ENCODE measurements at places on chromosomes 12 and 14.

- DNase-seq: peak; percentile 14
Observed at GRCh38 chr14:26765768-26766520, 168.1 kb upstream of the NOVA1 start.

DNA sequence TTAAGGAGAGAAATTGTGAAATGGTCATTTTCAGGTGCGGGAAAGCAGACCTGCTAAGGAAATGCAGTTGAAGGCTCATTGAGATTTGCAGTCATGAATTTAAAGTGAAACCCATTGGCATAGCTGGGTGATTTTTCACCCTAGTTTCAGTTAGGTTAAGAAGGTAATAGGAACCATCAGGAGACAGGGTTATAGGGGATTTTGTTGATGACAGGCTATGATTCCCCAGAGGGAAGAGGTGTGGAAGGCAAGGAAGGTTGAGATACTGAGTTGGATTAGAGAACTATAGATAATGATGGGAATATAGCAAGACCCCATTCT, 22.7 kb upstream of the BMAL2 start:
- no peak for DNase-seq

- DNase-seq: no peak
Observed at GRCh38 chr12:88985011-88985410, 367.3 kb downstream of the DUSP6 start.

GRCh38 chr12:110280392-110280778, 662 bp upstream of the ATP2A2 start:
- DNase-seq: peak; percentile 35

- DNase-seq: no peak
Observed at GRCh38 chr12:43069768-43070221, 480.2 kb upstream of the PRICKLE1 start.

GRCh38 chr14:39033371-39033770, 69.7 kb downstream of the SEC23A start:
- DNase-seq: no peak

DNA sequence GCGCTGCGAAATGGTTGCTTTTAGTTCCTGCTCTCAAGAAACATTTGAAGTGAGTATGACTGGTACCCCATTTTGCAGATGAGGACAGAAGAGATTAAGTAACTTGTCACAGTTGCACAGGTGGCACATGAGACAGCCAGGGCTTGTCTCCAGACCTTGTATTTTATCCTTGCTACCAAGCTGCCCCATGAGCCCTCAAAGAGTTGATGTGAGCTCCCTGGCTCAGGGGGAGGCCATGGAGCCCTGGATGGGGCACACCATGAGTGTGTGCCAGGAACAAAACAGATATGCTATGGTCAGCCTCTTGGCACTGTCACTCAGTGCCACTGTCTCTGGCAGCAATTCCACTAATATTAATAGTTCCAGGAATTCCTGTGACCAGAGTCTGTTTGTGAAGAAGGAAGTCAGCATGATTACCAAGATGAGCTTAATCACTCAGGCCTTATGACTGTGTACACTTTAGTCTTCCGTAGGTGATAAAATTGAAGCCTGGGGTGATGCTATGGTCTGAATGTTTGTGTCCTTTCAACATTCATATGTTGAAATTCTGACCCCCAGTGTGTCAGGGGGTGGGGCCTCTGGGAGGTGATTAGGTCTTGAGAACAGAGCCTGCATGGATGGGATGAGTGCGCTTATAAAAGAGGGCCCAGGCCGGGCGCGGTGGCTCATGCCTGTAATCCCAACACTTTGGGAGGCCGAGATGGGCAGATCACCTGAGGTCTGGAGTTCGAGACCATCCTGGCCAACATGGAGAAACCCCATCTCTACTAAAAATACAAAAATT, 806.8 kb downstream of the AACS start:
- DNase-seq: no peak

DNA sequence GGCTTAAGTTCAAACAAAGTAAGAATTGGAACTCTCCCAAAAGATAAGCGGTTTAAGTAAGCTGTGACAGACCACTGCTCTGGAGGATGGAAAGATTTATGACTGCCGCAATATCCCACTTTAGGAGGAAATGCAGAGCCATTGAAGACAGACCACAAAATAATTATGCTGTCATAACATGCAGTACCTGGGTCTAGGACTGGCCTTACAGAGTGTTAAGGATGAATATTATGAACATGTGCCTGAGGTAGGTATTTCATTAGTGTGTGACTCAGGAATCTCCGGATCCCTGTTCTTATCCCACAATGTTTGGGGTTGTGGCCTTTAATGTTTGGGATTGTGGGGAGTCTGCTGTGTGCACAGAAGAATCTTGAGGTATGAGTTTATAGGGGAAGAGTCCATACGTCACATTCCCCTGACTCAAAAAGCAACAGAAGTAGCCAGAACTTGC, 114.9 kb downstream of the SAMD4A start:
- DNase-seq: no peak

GRCh38 chr12:2190896-2191533, 138.2 kb downstream of the CACNA1C start:
- no peak for DNase-seq

DNA sequence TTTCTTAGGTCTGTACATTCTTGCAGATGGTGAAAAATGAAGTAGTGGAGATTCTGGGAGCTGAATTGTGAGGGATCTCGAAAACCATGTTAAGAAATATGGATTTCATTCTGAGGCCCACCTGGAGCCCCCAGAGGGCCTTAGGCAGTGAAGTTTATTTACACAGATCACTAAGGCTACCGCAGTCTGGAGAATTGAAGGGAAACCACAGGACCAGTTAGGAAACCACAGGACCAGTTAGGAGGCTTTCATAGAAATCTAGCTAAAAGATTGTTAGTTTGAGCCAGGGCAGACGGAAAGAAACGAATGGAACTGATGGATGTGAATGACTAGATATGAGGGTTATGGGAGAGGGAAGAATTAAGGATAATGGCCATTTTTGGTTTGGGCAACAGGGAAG, 7.2 kb downstream of the CBLN3 start:
- no peak for DNase-seq

- no peak for DNase-seq
Observed at GRCh38 chr14:105180592-105181548, at the start of gene NUDT14. TSS of gene NUDT14 (minus strand) at chr14:105181312. CDS start at chr14:105181209, 103 bp downstream.

- DNase-seq: no peak
Observed at GRCh38 chr12:111445726-111446581, 40.2 kb downstream of the SH2B3 start.

GRCh38 chr12:29691161-29691854, 92.4 kb downstream of the TMTC1 start:
- DNase-seq: peak; percentile 90

- DNase-seq: peak; percentile 62
Observed at GRCh38 chr12:7113389-7113871, 4.4 kb upstream of the C1RL start.

- no peak for DNase-seq
Observed at GRCh38 chr12:118073768-118074167, 12.8 kb upstream of the WSB2 start.

DNA sequence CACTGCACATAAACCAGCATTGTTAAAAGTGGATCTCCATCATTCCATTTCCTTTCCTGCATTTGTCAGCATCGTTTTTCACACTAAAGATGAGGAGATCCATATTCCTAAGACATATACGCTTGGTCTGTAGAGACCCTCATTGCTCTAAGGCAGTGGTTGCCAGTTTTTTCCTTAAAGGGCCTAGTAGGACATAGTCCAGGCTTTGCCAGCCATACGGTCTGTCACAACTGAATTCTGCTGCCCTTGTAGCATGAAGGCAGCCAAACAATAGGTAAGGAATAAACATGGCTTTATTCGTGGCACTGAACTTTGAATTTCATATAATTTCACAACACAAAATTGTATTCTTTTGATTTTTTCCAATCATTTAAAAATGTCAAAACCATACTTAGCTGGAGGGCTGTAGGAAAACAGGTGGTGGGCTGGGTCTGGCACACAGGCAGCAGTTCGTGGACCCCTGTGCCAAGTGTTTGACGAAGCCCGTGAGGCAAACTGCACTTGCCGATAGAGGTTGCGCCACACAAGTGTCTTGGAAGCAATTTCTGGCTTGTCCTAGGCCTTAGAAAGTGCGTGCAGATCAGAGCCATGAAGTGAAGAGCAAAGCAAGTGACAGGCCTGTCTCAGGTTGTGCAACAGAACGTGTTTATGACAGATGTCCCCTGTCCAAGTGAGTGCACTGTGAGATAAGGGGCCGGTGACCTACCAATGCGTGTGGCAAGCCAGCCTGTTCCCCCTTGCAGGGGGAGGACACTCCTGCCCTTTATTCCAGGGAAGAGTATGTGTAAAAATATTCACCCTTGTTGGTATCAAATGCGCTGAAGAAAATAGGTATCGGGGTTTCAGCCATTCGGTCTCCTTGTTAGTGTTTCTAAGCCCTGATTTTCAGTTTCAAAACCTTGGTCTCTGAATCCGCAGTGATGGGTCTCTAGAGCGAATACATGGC, 916 bp upstream of the CHPT1 start:
- peak; percentile 78 for DNase-seq

GRCh38 chr12:132163911-132164288, 19.6 kb downstream of the NOC4L start:
- no peak for DNase-seq

DNA sequence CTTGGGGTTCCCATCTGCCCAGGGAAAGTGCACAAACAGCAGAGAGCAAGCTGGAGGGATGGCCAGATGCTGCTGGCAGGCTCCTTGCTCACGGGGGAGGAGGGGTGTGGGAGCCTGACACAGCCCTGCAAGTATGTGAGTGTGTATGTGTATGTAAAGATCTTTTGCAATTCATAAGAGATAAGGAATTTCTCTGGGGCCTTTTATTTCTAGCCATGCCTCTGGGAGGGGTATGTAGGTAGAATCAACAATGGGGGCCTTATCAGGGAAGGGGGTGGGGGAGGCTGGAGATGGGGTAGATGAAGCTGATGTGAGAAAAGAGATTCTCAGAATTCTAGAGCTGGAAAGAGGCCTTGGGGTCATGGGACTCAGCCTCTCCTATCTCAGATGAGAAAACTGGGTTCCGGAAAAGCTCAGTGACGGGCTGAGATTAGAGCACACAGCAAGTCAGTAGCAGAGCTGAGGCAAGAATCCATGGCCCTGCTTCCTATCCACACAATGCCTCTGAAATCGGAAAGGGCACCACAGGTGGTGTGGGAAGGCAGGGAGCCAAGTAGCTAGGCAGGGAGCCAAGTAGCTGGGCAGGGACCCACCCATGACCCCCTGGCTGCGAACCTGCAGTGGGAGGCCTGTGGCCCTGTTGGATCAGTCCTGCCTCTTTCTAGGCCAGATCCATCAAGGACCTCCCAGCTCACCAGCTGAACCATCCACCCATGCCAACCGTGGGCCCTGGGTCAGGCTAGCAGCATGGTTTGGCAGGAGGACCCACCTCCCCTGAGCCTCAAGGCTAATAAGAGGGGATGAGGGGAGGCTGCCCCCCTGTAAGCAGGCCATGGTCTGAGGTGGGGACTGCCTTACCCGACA, 54.7 kb downstream of the PLEKHG3 start:
- DNase-seq: no peak

- DNase-seq: no peak
Observed at GRCh38 chr12:20695232-20695631, at the start of gene SLCO1C1. TSS of gene SLCO1C1 (plus strand) at chr12:20695332. CDS start at chr12:20699577, 4,245 bp downstream.

- DNase-seq: no peak
Observed at GRCh38 chr12:87142342-87142741, 886.2 kb upstream of the MGAT4C start.

DNA sequence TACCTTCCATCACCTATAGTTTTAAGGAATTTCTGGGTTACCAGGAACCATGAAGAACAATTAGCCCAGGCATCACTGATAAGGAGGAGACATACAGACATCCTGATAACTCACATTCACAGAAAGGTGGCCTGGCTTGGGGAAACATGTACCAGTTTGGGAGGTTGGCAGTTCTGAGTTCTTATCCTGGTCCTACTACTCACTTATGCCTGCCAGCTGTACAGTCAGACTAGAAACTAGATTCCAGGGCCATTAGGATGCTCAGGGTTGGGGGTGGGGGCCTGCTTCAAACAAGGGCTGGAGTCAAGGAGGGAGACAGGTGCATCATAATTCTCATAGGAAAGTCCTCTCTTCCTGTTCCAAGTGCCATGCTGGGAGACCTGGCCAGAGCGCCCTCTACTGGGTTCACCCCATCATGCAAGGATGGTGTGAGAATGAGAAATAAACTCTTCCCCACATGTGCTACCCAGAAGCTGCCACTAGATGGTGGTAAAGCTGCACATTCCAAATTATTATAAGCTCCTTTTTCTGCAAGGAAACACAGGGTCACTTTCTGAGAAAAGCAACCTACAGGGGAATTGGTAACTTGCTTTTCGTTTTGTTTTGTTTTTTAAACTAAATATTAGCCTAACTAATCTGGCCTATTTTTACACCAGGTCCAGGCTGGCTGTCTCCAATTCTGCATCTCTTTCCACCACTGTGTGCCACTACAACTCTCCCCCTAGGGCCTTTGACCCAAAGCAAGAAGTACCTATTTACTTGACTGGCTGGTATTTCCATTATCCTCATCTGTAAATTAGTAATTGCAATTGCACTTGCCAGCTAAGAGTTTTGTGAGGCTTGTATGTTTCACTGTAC, 14.5 kb downstream of the OAS2 start:
- DNase-seq: peak; percentile 73

DNA sequence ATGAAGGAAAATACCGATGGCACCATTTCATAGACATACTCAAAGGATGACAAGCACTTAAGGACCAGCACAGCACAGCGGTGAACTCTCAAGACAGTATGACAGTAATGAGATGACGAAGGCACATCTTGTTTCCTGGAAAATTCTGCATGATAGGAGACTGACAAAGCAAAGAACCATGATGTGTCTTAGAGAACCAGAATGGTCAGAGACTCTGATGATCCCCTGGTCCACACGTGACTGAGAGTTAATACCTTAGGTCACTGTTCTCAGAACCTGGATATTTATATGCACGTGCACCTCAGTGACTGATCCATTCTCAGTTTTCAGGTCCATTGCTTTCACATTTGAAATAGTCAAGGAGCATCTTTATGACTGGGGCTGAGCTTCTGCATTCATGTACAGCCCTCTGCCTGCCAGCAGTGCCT, 35.3 kb downstream of the PROX2 start:
- no peak for DNase-seq

DNA sequence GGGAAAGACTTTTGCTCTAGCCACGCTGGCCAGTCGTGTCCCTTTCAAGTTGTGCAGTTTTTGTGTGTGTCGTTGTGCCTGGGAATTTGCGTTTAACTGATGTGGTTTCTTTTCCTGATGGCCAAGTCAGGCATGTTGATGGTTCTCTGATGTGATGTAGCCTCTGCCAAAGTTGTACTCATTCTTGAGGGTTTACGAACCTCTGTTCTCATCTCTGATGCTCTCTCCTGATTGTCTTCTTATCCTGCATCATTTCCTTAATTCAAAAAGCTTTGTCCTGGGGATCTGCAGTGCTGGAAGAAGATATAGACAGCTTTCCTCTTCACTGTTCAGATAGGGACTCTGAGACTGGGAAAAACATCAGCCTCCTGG, 25.4 kb downstream of the CD9 start:
- no peak for DNase-seq

- no peak for DNase-seq
Observed at GRCh38 chr12:47942614-47943225, 20.7 kb upstream of the TMEM106C start.

Data from AML-193 (cell line).